Activated CD4-positive, alpha-beta memory T cell treated with anti-CD3 and anti-CD28 coated beads, Interleukin-2, amount 10 ng/mL, durations not matched to agents 7 days and 5 days (primary cell): ENCODE measurements at places on chromosomes 2 and 18. TPM values are rescaled to one million over a fixed set of nuclear protein-coding genes. Genes with fewer than 3 reads are reported as not detected.

DNA sequence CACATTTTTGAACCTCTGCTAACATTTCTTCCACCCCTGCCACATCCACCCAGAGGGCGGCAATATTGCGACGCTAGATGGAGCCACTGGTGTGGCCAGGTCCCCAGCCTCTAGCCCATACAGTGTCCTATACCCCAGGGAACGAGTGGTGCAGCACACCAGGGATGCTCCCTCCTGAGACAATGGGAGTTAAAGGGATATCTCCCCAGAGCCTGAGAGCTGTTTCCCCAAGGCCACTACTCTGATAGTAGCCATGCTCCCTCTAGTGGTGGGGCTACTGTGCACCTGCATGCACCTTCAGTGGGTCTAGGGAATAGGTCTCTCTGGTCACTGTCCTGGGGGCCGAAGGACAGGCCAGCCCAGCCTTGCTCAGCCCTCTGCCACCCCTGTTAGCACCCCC, 336.4 kb upstream of the FSHR start:
- DNase-seq = no peak

GRCh38 chr2:30209227-30209626, 22.1 kb upstream of the LBH start:
- DNase-seq = no peak

Gene FBLN7
- total RNA-seq = 7.3 TPM

DNA sequence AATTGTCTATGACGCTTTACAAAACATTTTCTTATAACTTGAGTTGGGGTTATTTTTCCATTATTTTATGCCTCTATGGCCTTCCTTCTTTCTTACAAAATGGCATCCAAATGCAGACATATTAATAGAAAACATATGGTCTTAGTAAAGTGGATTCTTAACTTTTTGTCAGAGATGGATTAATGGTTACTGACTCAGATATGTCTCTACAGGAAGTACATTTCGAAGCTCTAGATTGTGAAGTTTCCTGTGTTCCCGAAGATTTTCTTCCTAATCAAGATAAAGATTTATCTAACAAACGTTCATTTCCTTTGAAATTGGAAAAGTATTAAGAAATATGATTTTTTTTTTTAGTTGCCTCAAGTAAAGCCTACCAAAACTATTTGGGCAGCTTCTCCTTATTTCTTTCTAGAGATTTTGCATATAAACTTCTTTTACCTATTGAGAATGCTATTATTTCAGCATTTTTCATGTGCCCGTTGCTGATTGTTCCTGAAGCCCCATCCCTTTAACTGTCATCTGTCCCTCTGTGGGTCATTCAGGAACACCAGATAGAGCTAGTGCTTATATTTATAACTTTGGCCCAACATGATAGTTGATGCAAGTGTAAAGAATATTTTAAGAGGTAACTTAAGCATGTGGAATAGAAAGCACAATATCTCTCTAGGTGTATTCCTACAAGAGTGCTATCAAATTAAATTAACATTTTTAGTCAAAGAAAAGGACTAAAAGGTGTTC, 498.0 kb downstream of the CCDC85A start:
- no peak for DNase-seq

GRCh38 chr2:212939777-212940531, 211.5 kb downstream of the IKZF2 start:
- DNase-seq = no peak

Gene GRHL1
- total RNA-seq = 1.2 TPM

DNA sequence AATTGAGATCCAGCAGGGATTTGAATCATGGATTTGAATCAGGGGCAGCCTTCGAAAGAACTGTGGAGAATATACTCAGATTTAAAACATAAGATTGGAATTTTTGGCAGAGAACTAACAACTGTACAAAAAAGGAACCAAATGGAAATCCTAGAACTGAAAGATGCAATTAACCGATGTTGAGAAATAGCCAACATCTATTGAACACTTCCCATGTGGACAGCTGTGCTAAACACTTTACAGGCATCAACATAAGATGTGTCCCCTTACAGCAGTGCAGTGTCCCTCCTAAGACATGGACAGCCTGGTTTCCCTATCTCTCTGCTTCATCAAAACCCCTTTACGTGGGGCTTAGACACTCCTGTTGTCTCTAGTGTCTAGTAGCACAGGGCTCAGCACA, 3.7 kb upstream of the IL1RN start:
- no peak for DNase-seq

GRCh38 chr2:78535395-78535794, 490.1 kb upstream of the REG3G start:
- no peak for DNase-seq

Gene EGR4
- not detected for total RNA-seq
